ENCODE measurements at places on chromosomes 1 and 21. TPM values are rescaled to one million over a fixed set of nuclear protein-coding genes. Genes with fewer than 3 reads are reported as not detected.

GRCh38 chr1:239123260-239123659 is 263.1 kb upstream of the CHRM3 start:
- no peak for DNase-seq

DNA sequence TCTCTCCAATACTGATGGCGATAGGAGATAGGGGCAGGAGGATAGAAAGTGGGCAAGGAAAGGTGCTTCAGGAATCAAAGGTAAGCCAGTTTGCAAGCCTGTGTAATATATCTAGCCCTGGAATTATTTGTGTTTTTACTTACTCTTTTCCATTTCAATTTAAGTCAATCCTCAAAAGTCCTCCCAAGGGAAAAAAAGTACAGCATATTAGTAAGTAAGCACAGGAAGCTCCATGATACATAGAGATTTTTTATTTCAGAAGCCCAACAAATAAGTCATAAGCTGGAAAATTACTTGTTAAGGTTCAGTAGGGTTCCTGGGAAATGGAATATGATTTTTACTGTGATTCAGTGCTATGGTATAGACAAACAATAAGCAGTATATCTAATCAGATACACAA is 337.7 kb upstream of the DUSP10 start:
- no peak for DNase-seq

- DNase-seq, result peak; percentile 58
These were observed 102.6 kb downstream of the ADSS2 start for GRCh38 chr1:244349103-244349531.

GRCh38 chr1:109573785-109574184 is 25.4 kb downstream of the GNAI3 start:
- no peak for DNase-seq

MTARC2 gene
- total RNA-seq, result 0.41 TPM

FAAH gene
- total RNA-seq, result 0.64 TPM

ASAP3 gene
- total RNA-seq, result 18.4 TPM

SLC2A5 gene
- total RNA-seq, result 1.7 TPM

Measured in H4 (cell line).